ENCODE measurements at places on chromosomes 16 and 17.

GRCh38 chr17:48176471-48176855, 68.9 kb downstream of the SNX11 start:
- DNase-seq, result no peak

DNA sequence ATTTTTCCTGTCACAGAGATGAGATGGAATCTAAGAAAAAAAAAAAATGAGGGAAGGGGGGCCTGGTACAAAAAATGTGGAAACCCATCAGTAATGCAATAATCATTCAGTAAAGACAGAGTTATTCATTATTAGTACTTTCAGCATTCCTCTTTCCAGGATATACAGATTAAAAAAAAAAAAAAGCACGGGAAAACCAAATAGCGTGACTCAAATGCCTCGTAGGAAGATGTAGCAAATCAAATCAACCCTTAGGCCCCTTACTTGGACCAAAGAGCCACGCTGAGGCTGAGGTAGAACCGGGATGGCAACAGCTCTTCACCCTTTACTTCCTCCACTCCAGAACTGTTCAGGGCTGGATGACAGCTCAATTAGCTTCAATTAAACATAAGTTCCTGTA, 52.5 kb downstream of the SMG6 start:
- DNase-seq, result peak; percentile 48

GRCh38 chr17:62653002-62653825, 25.7 kb downstream of the MRC2 start:
- peak; percentile 44 for DNase-seq

- DNase-seq, result peak; percentile 70
Observed at GRCh38 chr17:50189550-50190292, 11.7 kb downstream of the COL1A1 start.

DNA sequence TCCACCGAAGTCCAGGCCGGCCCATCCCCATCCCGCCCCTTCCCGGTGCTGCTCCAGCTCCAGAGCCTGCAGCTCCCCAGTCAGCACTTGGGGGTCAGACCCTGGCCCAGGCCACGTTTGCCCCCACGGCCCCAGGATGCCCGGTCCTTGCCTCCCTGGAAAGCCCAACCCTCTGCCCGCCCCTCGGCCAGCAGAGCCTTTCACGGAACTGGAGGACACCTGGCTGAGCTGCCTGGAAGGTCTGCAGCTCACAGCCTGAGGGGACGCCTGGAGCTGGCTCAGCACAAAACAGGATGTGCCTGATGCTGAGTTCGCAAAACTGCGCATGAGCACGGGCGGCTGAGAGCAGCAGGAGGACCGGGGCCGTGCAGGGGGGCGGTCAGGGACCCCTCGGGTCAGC, 29.7 kb upstream of the SSTR5 start:
- no peak for DNase-seq

GRCh38 chr16:89045881-89046280, 47.8 kb upstream of the ACSF3 start:
- DNase-seq, result no peak
